ENCODE measurements at places on chromosomes 1 and 21.
A peak's percentile ranks its signal among the peaks of the same experiment; 100 is the strongest.

DNA sequence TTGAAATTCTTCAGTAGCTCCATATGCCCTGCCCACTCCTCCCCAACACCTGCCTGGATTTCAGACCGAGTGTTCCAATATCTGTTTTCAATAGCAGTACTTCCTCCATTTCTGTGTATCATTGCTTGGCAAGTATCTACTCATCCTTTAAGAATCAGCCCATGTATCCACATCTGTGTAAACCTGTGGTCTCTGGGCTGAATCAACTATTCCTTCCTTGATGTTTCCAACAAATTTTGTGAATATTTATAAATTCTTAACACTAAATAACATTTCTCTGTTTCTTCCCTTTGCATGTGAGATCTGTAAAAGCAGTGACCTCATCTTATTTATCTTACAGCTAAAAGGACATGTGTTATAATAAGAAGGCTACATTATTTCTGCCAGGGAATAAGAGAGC is 26.0 kb upstream of the UAP1 start:
- DNase-seq = no peak

GRCh38 chr1:36401602-36402503 is 4.1 kb upstream of the LSM10 start:
- no peak for DNase-seq

DNA sequence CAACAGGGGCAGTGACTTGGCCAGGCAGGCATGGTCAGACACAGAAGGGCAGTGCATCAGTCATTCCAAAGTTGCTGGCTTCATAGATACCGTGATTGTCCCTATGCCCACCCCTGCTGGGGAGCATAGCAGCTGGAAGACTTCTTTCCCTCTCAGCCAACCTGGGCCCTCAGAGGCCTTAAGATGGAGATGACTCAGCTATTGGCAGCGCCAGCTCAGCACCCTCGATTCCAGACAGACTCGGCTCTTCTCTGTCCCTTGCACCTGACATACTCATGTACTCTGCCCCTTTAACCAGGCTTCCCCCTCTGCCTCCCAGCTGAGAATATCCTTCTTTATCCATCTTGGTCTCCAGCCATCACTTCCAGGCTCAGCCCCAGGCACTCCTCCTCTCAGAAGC is 16.8 kb downstream of the SLAMF8 start:
- no peak for DNase-seq

GRCh38 chr1:158022554-158023312 is 29.3 kb downstream of the KIRREL1 start:
- no peak for DNase-seq

DNA sequence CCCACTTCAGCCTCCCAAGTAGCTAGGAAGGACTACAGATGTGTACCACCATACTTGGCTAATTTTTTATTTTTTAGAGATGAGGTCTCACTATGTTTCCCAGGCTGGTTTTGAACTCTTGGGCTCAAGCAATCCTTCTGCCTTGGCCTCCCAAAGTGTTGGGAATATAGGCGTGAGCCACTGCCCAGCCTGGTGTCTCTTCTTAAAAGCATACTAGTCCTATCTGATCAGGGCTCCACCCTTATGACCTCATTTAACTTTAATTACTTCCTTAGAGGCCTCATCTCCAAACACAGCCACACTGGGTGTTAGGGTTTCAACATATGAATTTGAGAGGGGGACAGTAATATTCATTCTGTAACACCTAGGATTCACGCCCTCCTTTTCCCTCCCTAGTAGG is 130.9 kb downstream of the GLIS1 start:
- no peak for DNase-seq

- DNase-seq = no peak
Measured at GRCh38 chr1:89557956-89558355, 33.3 kb downstream of the LRRC8B start.

DNA sequence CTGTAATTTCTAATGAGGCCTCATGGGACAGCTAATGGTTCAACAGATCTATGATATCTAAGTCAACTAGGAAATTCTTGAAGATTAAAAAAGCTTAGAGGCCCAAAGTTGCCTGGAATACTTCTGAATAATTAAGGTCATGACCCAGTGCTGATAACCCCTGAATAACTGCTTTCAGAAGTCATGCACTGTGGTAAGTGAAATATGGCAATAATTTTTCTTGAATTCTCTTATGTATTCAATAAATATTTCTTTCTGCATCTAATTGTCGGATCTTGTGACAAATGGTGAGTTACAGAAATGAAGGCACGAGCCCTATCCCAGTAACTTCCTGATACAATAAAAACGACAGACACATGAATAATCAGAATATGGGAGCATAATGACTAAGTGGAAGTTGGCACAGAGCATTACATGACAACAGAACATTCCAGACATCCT is 219.3 kb upstream of the GREM2 start:
- no peak for DNase-seq

- DNase-seq = no peak
Measured at GRCh38 chr1:226732856-226733291, 6.2 kb downstream of the ITPKB start.

GRCh38 chr1:9503001-9503675 is 36.1 kb upstream of the SLC25A33 start:
- DNase-seq = no peak

DNA sequence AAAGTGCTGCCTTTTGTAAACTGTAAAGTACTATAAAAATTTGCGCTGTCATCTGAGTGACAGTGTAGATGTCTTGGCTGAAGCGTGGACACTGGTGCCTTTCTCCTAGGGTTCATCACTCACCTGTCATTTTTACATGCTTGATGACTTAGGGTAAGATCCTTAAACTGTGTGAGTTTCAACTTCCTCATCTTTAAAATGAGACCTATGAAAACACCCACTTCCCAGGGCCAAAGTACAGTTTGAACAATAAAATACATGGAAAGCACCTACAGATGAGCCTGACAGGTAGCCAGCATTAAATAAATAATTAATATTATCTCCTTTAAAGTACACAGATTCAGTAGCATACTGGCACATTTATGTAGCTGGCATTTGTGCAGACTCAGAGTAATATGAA is 309.9 kb downstream of the CHRM3 start:
- DNase-seq = no peak

DNA sequence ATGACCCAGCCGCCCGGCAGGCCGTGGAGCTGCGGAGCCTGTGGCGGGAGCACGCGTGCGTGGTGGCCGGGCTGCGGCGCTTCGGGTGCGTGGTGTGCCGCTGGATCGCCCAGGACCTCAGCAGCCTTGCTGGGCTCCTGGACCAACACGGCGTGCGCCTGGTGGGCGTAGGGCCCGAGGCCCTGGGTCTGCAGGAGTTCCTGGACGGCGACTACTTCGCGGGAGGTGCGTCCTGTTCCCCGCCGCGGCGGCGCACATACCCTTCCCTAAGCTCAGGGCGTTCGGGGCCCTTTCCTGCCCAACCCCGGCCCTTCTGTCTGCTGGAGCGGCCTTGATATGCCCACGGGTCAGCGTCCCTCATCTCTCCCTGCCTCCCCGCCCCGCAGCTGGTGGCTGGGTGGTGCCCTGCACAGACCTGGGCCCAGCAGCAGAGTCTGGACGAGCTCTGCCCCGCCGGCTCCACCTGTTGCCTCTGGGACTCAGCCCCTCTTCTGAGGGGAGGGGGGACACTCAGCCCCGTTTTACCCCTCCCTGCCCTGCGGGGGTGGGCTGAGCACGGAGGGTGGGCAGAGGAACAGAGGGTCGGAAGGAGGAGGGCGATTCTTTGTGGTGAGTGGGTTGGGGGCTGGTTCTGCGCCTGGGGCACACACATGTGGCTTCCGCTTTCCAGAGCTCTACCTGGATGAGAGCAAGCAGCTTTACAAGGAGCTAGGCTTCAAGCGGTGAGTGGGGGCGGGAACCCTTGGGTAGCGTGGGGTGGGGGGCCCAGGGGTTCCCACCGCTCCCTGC is 688 bp downstream of the PRXL2B start:
- DNase-seq = peak; percentile 43
